Activated B cell treated with CpG ODN at 0.5 μM for 24 hours (primary cell): ENCODE measurements at places on chromosomes 4 and X.

DNA sequence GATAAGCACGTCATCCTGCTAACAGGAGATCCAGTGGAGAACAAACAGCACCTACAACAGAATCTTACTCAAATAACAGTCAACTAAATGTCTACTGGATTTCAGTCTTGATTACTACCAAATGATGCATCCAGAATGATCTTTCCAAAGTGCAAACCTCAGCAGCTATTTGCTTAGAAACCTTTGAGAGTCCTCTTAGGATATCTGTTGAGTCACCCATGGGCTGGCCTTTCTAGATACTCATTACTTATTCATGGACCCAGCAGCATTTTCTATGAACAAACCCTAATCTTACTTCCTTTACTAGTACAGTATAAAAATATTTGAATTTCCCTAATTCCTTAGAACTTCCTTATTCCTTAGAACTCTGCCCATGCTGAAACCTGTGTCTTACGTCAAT lies 118.5 kb upstream of the PABPC4L start:
- DNase-seq: no peak

DNA sequence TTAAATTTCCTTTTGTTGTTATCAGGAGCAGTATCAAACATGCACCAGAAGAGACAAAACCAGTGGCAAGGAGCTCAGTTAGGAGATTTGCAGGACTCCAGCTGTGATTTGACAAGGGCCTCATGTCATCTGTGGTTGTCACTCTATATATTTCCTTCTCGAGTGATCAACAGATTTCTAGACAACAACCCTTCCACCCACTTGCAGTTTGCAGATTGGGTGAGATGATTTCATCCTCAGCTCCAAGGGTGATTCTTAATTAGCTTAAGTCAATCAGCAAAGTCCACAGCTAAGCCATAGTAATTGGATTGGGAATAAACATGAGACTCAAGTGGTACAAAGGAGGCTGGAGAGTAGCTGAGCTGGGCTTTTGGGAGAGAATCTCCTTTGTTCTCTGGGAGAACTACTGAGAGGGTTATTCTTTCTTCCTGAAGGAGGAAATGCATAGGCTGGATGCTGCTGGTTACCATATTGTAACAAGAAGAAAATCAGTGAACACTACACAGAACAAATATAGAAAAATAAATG lies 192.8 kb downstream of the PPARGC1A start:
- DNase-seq: no peak

DNA sequence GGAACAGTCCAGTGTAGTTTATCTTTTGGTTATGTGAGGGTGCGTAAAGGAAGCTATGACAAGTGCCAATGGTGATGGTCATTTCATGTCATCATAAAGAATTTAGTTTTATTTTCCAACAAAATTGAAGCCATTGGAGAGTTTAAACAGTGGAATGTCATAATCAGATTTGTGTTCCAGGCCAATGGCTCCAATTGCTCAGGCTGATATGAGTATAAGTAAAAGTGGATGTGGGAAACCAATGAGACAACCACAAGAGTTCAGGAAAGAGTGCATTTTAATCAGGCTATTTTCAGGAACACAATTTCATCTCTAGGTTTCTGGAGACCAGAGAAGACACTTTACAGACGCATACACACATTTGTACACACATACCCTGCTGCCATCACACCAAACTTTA lies 20.7 kb downstream of the SPANXC start:
- DNase-seq: no peak

DNA sequence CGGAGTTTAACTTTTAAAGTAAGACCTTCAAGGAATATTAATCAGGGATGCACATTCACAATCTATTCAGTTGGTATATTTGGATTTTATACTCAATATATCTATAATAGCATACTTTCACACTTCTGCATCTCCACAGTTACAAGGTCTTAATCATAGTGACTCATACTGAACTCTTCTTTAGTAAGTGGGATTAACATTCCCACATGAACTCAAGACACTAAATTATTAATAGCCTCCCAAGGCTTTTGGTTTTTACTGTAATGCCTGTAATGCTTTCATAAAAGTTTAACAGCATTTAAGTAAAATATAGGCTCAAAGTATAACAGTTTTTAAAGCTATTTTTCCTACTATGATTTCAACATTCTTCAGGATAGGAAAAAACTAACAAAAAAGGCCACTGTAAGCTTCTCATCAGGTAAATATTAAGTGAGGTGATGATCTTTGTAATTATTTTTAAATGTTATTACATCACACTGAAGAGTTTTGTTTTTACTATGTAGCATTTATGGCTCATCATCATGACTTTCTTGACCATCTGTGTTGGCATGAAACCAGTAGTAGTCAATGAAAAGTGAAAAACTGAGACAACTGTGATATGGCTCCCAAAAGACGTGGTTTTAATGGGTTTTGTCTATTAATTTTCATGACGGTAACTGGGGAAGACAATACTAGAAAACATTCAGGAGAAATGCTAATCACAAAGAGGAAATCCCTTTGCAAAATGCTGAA lies 91.5 kb upstream of the GALNT7 start:
- DNase-seq: no peak

DNA sequence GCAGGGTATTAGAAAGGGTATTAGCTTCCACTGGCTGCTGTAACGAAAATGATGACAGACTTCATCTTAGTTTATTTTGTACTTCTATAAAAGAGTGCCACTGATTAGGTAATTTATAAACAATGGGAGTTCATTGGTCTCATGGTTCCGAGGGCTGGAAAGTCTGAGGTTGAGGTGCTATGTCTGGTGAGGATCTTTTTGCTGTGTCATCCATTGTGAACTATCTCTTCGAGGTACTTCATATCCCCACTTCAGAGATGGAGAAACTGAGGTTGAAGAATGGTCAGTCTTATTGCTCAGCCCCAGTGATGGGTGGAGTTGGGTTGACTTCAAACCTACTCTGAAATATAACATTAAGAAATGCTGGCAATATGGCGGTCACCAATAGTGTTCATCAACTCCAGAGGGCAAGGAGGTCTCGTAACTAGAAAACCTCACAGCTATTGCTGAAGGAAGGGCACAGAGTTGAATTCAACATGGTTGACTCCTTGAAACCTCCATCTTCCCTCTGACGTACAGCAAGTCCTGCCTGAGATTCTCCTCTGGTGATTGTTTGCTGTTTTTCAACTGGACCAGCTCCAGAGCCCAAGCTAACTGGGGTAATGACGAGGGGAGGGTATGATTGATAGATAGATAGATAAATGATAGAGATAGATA lies 53.6 kb upstream of the SHOX start:
- DNase-seq: no peak

DNA sequence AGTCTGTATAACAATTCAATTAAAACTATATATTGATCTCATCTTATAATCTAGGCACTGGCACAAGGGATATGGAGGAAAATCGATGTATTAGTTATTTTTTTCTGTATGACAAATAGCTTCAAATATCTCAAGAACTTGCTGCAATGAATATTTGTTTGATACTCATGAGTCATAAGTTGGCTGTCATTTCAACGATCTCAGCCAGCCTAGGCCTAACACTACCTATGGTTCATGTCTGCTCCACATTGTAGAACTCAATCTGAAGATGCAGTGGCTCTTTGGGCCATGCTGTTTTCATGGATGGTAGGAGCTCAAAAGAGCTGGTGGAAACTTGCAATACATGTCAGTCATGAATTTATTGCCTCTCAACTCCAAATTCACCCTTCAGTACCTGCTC lies 44.7 kb downstream of the MAGEB17 start:
- DNase-seq: no peak

- no peak for DNase-seq
These were observed 35.7 kb downstream of the APBB2 start for GRCh38 chr4:41178372-41179370.

- DNase-seq: no peak
These were observed 96.5 kb downstream of the SLC2A9 start for GRCh38 chr4:9924750-9925149.

GRCh38 chr4:73721435-73721834 lies 18.9 kb upstream of the CXCL8 start:
- no peak for DNase-seq
